ENCODE measurements at places on chromosomes 7 and 10.

DNA sequence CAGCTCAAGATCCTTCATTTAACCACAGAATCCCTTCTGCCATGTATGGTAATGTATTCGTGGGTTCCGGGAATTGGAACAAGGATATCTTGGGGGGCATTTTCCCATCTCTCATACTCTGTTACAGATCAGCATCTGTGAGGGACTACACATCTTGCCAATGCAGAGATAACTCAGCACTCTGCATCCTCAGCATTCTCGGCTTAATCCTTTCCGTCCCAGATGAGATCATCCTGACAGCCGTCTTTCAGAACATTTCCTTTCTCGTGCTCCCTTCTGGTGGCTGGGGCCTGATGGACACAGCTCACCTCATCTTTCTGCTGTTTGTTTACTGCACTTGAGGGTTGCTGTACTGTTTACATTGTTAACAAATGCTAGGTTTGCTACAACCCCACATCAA lies 25.3 kb downstream of the FKBP6 start:
- no peak for DNase-seq

- DNase-seq: no peak
Observed at GRCh38 chr7:13628239-13629001, 361.0 kb downstream of the ETV1 start.

DNA sequence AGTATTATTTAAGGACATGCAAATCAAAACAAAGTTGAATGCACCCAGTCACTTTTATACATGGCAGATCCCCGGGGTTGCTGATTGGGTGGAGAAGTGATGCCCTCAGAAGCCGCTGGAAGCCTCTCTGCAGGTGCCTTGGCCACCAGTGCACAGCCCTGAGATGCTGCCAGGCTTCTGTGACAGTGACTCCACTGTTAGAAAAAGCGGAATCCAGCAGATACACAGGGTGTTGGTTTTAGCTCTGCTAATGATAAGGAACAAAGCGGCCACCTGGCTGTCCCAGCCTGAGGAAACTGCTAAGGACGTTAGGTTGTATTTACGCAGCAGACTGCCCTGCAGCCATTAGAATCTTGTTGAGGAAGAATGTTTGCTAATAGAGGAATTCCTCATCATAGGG lies 47.5 kb downstream of the JAKMIP3 start:
- no peak for DNase-seq

GRCh38 chr10:3825244-3825643 lies 40.2 kb upstream of the KLF6 start:
- peak; percentile 53 for DNase-seq

- DNase-seq: no peak
Observed at GRCh38 chr10:92241158-92241500, 49.7 kb downstream of the CPEB3 start.

DNA sequence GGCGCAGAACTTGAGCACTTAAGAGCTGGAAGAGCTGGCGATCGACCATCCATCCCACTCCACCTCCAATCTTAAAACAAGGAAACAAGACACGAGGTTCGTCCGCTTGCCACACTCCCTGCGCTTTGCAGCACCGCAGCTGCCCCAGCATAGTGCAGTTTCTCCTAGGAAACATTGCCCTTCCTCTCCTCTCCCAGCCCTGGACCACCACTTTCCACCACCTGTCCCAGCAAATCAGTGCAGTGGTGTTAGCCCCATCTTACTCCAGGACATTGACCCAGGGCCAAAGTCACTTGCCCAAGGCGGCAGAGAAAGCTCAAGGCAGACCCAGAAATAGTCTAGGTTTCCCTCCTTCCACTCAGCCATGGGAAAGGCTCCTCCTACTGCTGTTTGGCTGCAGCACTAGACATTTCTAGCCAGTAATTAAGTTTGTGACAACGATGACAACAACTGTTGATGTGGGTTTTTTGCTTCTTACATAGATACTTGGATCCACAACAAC lies 1.5 kb upstream of the PARD3 start:
- DNase-seq: no peak

DNA sequence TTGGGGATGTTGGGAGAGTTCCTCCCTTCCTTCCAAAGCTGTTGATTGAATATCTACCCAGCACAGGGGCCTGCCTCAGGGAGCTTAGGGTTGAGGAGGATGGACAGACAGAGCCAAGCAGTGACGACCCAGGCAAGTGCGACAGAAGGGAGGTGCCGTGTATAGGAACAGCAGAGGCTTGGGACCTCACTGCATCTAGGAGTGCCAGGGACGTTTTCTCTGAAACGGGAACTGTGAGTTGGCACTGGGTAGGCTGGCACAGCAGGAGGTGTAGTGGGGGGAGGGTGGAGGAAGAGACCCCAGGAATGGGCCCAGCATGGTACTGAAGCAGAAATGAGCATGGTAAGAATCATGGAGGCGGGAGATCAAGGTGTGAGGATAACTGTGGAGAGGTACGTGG lies 55.3 kb upstream of the MGMT start:
- no peak for DNase-seq

DNA sequence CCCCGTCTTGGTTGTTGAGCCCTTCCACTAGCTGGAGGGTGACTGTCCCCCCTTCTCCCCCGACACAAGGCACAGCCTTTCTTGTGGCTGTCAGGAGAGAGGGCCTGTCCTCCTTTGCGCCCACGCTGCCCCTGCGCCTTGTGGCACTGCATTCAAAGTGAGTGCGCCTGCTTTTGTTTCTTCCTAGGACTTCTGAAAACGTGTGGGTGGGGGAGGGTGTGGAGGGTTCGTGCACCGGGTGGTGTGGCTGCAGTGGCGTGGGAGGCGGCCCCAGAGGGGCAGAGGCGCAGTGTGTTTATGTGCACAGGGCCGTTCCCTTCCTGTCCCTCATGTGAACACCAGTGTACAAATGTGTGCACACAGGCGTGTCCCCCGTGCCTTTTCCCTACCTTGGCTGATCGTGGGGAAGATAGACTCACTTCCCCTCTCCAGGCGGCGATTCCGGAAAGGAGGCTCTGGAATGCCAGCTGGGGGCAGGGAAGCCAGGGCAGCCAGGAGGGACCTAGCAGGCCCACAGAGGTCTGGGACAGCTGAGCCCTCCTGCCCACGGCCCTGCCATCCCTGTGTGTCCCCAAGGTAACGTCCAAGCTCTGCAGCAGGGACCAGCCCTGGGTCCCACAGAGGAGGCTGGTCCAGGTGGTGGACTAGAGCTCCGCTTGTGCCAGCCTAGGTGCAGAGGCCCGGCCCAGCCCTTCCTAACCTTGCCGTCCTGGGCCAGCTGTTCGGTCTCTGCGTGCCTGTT lies 88.8 kb downstream of the LHPP start:
- DNase-seq: no peak

Measured in coronary artery (tissue), 2 donors.